ENCODE measurements at places on chromosomes 1 and 21.

DNA sequence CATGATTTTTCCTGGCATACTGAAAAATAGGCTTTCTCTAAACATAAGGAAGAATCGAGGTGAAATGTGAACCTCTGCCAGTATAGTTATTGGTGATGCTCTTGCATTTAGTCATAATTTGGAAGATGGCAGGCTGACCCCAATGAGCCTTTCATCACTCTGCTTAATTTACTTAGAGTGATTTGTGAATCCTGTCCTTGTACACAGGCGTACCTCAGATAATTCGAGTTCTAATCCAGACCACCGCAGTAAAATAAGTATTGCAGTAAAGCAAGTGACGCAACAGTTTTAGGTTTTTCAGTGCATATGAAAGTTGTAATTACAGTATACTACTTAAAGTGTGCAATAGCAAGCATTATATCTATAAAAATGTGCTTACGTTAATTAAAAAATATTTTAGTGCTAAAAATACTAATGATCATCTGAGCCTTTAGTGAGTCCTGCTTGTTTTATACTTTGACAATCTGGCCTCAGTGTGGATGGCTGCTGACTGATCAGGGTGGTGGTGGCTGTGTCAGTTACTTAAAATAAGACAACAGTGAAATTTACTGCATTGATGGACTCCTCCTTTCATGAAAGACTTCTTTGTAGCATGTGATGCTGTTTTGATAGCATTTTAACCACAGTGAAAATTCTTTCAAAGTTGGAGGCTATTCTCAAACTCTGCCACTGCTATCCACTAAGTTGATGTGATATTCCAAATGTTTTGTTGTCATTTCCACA lies 1.7 kb downstream of the PKNOX1 start:
- no peak for DNase-seq

DNA sequence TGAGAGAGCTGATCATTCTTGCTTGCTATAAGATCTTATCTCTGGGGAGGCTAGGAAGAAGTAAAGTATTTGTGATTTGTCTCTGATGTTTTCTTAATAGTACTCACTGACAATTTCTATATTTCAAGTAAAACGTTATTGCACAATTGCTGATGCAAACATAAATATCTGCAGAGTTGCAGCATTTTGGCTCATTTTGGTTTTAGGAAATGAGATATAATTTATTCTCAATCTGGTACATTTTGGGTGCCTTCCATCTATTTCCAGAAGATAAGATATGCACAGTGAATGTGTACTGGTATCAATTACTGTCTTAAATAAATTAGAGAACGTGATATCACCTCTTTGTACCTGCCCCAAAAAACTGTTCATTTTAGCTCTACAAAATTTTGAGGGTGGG lies 1431.5 kb downstream of the BRINP3 start:
- DNase-seq = no peak

DNA sequence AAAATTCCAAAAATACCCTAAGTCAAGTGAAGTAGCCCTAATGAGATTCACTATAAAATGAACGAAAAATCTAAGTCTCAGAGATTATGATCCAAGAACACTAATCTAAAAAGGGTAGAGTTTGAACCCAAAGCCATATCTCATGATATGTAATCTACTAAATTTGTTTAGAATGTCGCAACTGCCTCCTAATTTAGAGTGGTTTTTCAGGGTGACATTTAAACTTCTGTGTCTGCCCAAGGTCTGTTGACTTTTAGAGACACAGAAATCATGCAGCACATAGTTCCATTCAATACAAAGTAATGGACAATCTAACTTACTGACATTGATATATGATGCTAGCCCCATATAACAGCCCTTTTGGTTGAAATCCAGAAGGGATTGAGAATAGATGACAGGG lies 28.9 kb downstream of the FMO3 start:
- no peak for DNase-seq

- DNase-seq = no peak
These were observed 12.9 kb downstream of the TSPAN2 start for GRCh38 chr1:115076384-115076915.

- DNase-seq = no peak
These were observed 17.7 kb upstream of the PTPRC start for GRCh38 chr1:198620951-198621824.

DNA sequence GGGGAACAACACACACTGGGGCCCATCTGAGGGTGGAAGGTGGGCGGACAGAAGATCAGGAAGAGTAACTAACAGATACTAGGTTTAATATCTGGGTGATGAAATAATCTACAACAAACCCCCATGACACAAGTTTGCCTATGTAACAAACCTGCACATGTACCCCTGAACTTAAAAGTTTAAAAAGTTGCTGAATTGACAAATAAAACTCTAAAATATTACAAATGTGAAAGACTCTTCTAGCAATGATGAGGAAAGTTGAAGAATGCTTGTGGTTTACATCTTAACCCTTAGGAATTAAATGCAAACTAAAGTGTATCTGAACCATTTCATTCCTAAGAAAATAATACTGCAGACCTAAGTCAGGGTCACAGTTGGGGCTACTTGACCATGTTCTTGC lies 525.6 kb upstream of the CAMK1G start:
- DNase-seq = no peak

GRCh38 chr1:61284936-61285335 lies 202.6 kb downstream of the NFIA start:
- DNase-seq = no peak

DNA sequence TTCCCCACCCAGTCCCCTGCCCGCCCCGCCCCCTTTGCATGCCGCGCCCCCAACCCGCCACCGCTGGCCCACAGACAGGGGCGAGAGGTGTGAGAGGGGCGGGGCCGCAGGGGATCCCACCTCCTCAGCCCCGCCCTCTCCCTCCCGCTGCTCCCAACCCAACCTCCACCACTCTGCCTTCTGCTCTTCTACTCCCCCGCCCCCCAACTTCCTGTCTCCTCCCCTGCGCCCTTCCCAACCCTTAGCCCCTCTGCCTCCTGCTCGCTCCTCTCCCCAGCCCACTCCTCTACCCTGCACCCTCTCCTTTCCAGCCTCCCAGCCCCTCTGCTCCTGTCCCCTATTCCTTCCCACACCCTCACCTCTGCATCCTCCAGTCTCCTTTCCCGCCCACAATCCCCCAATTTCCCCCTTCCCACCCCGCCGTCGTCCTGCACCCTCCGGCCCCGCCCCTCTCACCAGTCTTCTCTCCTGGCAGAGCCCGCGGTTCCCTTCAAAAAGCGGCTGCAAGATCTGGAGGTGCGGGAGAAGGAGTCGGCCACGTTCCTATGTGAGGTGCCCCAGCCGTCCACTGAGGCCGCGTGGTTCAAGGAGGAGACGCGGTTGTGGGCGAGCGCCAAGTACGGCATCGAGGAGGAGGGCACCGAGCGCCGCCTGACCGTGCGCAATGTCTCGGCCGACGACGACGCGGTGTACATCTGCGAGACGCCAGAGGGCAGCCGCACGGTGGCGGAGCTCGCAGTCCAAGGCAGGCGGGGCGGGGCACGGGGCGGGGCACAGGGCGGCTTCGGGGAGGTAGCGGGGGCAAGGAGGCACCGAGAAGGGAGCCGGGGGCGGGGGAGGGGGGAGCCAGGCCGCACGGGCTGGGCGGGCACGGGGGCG lies 5.4 kb downstream of the OBSCN start:
- peak; percentile 90 for DNase-seq

DNA sequence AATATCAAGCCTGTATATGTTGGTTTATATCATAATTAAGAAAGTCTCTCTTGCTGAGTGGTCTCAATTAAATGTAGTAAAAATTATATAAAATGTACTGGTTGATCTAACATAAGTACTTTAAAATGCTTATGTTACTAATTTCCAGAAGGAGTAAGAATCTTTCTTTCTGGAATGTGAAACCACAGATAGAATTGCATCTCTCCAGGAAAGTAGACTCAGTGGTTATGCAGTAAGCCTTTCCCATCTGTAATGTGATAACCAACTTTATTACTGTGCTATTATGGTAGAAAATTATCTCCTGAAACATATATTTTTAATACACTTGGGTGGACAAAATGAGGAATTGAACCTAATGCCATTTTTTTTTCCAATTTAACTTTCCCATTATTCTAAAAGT lies 8.9 kb upstream of the RALGPS2 start:
- no peak for DNase-seq

- DNase-seq = no peak
These were observed 38.8 kb upstream of the PGD start for GRCh38 chr1:10360045-10360444.

DNA sequence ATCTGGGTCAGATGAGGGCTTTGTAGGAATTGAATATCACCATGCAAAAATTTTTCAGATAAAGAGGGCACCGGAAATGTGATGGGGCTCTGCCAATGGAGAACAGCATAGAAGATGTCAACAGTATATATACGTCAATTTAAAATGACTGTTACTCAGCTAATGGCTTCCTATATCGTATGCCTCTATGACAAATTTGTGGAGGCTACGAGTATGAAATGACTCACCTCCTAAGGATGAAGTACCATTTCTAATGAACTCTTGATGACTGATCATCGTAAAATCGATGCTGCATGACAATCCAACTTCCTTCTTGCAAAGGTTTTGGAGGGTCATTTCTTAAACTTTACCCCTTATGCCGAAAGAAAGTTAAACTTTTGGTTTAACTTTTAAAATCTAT lies 450.3 kb upstream of the ZP4 start:
- DNase-seq = no peak

GRCh38 chr1:83029916-83030315 lies 969.0 kb downstream of the TTLL7 start:
- no peak for DNase-seq

DNA sequence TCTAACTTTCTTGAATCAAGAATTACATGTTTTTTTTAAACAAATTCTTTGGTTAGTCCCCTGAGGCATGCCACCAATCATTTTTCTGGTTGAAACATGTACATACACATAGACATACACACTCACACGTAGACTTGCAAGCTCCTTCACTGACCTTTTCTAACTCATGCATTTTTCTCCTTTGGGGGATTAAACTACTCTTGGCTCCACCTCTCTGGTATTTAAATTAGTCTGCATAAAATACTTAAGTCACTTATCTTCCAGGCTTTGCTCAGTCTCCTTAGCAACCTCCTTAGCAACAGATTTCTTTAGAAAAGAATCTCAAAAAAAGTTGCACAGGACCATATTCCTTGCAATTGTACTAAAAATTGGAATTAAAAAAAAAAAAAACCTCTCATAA lies 440.9 kb upstream of the LRRC7 start:
- DNase-seq = no peak

- no peak for DNase-seq
These were observed 18.4 kb upstream of the HMGCL start for GRCh38 chr1:23843644-23844043.

DNA sequence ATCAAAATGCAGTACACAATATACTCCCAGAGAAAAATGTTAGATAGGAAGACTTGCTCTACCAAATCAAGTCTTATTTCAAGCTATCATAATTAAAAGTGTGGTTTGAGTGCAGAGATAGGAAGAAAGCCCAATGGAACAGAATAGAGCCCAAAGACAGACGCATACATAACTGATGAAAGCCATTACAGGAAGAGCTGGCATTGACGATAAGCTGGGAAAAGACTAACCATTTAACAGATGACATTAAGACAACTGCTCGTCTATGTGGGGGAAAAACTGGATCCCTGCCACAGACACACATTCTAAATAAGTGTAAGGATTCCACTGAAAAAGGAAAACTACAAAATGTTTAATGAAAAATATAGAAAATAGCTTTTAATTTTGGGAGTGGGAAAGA lies 85.5 kb downstream of the NGF start:
- no peak for DNase-seq

DNA sequence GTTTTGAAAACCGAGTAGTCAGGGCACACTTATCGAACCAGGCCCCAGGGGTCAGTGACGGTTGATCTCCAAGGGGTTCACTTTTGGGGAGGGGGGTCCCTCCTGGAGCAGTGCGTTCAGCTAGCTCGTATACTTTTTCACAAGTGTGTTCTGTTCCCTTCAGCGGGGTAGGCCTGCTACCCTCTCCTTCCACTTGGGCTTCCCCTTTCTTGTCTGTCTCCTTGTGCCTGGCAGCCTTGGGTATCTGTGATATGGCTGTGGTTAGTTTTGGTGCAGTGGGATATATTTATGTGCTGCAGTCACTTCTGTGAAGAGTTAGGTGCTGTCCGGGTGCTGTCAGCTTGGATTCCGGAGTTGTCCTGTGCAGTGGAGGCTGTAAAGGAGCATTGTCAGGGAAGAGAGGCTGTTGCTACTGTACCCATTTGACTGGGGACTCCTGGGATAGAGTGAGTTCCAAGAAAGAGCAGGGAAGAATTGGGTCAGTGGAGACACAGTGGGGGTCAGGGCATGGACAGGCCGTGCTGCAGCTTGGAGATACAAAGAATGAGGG lies 29.7 kb downstream of the ADARB1 start:
- DNase-seq = no peak

- no peak for DNase-seq
These were observed 59.2 kb downstream of the IARS2 start for GRCh38 chr1:220153147-220153546.

- no peak for DNase-seq
These were observed 102.3 kb upstream of the FGGY start for GRCh38 chr1:59194621-59195020.

- no peak for DNase-seq
These were observed 37.0 kb upstream of the ATP2B4 start for GRCh38 chr1:203589595-203589994.

- peak; percentile 90 for DNase-seq
These were observed 26.5 kb upstream of the PLA2G2C start for GRCh38 chr1:20212685-20213331.

DNA sequence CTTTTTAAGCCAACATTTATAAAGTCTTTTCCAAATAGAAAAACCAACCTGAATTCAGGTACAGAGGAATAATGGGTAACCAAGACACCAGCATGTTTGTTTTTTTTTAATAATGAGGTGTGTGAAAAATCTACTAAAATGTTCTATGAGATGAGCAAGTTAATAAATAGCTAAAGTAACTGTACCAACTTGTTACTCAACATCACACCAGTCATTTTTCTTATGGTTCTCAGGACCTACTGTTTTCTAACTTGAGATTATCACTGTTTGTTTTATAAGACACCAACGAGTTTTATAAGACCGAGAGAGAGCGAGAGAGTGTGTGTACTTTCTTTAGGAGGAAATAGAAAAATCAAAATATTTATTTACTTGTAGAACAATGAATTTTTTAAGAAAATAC lies 12.4 kb downstream of the ELK4 start:
- DNase-seq = no peak

DNA sequence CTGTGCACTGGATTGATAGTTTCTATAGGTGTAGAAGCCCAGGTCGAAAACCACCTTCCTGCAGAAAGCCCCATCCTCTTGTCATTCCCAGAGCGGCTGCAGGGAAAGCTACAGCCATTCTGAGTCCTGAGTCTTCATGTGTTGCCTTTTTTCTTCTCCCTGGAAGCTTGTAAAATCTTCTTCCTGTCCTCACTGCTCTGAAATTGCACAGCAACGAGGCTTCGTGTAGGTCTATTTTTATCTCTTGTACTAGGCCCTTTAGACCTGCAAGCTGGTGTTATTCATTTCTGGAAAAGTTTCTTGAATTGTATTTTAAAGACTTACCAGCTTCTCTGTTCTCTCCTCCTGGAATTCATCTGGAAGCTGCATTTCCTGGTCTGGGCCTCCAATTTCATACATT lies 44.2 kb upstream of the ETS2 start:
- DNase-seq = no peak

Measured in upper lobe of left lung (tissue), 6 donors.